ENCODE measurements at places on chromosomes 1 and 21.

DNA sequence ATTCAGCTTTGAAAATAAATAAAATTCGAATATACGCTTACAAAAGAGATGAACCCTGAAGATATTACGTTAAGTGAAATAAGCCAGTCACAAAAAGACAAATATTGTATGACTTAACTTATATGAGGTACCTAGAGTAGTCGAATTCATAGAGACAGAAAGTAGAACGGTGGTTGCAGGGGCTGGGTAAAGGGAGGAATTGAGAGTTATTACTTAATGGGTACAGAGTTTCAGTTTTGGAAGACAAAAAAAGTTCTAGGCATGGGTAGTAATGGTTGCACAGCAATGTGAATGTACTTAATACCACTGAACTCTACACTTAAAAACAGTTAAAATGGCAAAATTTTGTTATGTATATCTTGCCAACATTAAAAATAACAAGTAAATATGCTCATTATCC is 48.6 kb upstream of the ZNHIT6 start:
- DNase-seq, result no peak

- no peak for DNase-seq
Observed at GRCh38 chr1:212774584-212774983, 17.0 kb downstream of the NSL1 start.

GRCh38 chr1:23533246-23534023 is 2.4 kb upstream of the E2F2 start:
- DNase-seq, result no peak

DNA sequence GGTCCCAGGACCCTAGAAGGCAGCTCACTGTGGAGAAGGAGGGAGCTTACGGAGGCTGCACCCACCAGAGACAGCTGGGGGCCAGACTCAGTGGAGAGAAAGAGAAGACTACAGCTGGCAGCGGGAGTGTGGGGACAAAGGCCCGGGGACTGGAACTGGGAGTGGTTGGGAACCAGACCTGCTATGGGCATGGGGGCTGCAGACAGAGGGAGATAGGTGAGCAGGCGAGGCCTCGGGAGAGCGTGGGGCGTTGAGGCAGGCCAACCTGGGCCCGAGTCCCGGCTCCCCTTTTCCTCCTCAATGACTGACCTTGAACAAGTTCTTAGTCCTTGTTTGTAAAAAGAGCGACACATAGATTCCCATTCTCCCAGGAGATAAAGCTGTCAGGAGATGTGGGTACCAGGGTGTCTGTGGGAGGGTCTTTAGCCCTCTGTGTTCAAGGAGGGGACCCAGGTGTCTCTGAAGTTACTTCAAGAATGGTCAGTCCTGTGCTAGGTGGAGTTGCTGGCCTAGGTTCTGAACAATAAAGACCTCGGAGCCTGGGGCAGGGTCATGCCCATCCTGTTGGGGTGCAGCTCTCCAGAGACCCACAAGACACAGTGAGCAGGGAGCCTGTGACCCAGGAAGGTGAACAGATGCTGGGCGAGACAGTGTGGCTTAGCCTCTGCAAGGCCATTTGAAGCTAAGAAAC is 87.9 kb downstream of the ITPKB start:
- DNase-seq, result no peak

DNA sequence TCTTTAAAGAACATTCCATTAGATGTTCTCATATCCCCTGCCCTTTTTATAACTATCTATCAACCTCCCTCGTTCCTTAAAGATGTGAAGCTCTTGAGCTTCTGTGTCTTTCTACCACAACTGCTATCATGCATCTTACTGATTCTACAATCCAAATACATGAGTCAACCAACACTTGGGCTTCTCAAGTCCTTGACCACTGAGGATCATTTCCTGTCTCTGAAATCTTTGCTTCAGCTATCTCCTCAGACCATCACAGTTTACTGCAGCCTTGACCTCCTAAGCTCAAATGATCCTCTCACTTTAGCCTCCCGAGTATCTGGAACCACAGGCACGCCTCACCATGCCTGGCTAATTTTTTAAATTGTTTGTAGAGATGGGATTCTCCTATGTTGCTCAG is 75.2 kb downstream of the FMO4 start:
- no peak for DNase-seq

DNA sequence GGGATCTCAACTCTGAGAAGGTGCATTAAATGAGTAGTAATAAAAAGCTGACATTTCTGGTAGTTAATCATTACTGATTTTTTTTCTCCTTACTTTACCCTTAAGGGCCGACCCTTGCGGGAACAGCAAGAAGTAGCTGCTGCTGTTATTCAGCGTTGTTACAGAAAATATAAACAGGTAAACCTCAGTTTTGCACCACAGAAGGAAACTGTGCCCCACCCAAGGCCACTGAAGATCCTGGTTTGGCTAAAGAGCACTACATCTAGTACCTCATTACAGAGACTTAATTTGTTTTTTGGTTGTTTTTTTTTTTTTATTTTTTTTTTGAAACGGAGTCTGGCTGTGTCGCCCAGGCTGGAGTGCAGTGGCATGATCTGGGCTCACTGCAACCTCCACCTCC is 23.5 kb upstream of the VAMP3 start:
- DNase-seq, result no peak

DNA sequence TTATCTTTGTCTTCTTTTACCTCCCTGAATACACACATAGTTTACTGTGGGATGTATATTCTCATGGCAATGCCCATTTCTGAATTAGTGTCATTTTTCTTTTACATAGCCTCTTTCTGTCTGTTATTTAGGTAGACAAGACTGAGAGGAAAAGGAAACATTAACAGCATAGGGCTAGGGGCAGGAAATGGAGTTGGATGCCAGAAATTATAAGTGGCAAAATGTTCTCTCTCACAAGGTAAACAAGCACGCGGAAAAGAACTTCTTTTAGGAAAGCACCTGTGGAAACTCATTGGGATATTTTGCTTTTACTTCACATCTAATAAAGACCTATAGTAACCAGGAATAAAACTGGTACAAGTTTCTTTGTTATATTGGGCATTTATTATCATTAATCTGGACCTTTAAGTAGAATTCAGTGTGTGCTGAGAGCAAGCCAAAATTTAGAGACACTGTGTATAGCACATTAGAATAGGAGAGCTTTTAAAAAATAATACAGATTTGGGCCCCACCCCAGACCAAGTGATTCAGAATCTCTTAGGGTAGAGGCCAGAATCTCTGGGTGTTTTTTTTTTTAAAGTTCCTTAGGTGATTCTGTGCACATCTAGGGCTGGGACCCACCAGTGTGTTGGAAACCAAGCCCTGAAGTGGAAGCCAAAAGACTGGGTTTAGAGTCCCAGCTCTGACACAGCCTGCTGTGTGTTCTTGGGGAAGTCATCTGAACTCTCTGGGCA is 32.7 kb downstream of the S100A10 start:
- no peak for DNase-seq

DNA sequence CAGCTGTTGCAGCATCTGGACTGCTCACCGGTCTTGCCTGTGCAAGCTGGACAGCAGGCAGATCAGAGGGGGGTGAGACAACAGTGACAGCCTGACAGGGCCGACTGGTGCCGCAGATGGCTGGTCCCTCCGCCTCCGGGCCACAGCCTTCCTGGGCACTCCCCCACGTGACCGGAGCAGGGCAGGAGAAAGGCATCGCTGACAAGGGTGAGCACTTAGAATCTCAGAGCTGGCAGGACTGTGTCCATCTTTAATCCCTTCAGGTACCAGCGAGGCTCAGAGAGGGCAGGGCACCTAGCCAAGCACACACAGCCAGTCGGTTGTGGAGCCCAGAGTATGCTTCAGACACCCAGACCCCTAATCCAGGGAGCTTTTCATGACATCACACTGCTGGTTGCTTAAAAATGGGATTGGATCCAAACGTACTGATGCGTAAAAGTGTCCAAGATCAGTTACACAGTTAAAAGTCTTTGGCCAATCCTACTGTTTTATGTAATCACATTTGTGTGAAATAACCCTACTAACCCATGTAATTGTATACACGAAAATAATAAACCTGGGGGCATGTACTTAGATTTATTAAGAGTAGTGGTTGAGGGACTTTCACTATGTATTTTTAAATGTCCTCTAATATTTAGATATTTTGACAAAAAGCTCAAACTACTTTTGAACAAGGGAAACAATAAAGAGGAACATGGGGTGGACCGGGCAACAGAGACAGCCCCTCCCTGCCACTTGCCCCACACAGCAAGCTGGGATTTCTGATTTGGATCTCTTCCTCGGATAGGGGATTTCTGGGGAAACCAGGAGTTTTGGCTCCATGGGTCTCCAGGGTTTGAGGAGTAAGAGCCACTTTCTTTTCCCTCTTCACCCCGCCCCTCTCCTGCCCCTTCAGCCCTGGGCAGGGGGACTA is 758 bp upstream of the CNTN2 start:
- no peak for DNase-seq

DNA sequence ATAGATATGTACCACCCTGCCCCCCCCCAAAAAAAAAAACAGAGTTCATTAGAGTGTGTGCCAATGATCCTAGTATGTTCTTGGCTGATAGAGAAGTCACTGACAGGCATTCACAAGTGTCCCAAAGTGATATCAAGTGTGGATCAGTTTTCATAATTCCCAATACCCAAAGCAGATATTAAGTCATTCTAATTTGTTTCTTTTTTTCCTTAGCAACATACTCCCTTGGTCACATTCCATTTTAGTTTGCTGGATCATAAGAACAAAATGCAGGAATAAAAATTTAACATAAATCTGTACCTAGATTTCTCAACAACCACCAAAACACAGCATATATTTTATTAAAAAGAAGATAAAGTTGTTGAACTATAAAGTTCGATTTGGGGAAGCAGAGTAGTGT is 129.8 kb upstream of the PALMD start:
- no peak for DNase-seq

DNA sequence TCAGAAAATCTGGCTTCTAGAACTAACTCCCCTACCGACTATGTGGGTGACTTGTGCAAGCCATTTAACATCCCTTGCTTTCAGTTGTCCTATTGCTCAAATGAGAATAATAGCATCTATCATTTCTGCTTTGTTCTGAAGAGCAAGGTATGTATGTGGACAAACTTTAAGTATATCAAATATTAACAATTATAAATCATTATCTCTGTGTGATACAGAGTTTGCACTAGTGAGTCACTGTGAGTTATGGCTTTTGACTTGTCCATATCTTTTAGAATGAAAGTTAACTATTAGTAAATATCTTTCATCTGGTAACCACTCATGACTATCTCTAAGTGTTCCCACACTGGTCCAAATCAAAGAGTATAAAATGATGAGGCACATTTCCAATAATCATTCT is 812.9 kb upstream of the ADGRL2 start:
- no peak for DNase-seq

DNA sequence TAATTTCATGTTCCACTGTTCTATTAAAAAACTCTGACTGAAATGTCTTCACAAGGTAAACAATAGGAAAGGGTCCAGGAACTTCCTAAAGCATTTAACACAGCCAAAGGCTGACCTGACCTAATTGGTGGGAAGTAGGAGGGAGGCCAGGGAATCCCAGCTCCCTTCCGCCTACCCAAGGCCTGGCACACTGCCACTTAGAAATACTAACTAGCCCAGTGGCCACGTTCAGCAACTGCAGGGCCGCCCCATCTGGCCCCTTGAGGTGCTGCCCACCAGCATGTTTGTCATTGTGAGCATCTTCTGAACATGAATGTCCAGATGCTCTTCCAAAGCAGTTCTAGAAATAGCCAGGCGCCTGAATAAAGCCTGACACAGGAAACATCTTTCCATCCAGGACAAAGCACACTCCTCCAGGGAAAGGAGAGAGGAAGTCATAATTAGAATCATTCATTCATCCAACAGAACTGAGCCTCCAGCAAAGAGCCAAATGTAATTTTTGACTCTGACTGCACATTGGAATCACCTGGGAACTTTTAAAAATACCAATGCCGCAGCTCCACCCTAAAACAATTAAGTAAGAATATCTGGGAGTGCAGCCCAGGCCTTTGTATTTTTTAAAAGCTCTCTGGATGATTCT is 44.6 kb upstream of the BCL9 start:
- peak; percentile 58 for DNase-seq

DNA sequence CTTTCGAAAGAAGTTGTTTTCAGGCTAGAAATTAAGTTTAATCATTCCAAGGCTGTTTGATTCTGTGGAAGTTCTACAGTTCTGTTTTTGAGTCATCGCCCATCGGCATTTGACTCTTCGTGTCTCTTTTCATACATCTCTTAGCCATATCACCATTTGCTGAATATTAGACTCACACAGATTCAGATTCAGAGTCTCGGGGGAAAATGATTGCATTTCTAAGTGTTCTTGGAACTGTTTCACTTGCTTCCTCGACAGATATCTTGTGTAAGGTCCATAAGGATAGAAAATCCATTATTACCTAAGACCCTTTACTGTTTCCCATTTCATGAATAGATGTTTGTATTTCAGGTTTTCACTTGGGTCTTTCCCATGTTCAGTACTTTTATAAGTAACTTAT is 237.0 kb upstream of the SGIP1 start:
- DNase-seq, result no peak

DNA sequence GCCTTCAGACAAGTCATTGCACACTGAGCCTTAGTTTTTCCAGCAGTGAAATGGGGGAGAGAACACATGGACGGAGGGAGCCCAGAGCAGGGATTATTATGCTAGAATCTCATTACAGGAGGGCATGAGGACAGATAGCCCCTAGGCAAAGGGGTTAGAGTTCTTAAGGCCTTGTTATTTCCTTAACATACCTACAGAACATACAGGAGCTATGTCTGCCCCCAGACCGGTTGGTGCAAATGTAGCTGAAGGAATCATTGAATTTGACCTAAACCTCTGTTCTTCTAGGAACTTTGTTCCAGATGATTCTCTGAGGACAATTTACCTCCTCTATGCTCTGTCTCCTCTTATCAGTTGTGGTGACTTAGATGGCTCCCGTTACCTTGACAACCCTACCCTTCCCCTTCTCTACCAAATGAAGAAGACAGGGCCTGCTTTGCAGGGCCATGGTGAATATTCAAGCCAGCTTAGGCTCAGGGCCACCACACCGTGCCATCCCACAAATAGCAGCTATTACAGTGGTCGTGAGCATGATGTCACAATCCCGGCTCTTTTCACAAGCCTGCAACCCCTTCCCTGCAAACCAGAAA is 156.9 kb downstream of the IGSF21 start:
- no peak for DNase-seq

- no peak for DNase-seq
Observed at GRCh38 chr1:231206856-231207255, 34.2 kb upstream of the GNPAT start.

- no peak for DNase-seq
Observed at GRCh38 chr1:204599098-204599497, 82.9 kb downstream of the MDM4 start.

- DNase-seq, result no peak
Observed at GRCh38 chr1:5110508-5110907, 456.1 kb downstream of the AJAP1 start.

GRCh38 chr1:66035616-66036245 is 243.0 kb downstream of the PDE4B start:
- no peak for DNase-seq

DNA sequence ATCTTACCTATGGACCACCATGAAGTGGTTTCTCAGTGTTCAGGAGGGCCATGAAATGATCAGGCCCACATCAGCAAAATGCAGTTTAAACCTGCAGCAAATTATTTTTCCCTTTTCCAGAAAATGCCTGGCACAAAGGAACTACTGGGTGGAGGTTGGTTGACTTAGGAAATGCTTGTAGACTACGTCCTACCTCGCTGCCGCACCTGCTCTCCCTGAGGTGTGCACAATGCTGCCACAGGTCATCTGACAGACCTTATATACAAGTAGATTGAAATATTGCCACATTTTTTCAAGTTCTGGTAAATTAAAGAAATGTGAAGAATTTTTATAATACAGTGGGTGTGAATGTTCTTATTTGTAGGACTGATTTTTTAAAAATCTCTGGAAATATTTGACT is 166.7 kb upstream of the PDE4B start:
- DNase-seq, result no peak
